ENCODE measurements at places on chromosomes 7 and 10.

GRCh38 chr10:73287441-73287840, 35.0 kb upstream of the MRPS16 start:
- no peak for DNase-seq

- DNase-seq: no peak
Observed at GRCh38 chr10:124308811-124309210, 109.9 kb downstream of the OAT start.

- DNase-seq: no peak
Observed at GRCh38 chr10:82551506-82551905, 676.5 kb downstream of the NRG3 start.

DNA sequence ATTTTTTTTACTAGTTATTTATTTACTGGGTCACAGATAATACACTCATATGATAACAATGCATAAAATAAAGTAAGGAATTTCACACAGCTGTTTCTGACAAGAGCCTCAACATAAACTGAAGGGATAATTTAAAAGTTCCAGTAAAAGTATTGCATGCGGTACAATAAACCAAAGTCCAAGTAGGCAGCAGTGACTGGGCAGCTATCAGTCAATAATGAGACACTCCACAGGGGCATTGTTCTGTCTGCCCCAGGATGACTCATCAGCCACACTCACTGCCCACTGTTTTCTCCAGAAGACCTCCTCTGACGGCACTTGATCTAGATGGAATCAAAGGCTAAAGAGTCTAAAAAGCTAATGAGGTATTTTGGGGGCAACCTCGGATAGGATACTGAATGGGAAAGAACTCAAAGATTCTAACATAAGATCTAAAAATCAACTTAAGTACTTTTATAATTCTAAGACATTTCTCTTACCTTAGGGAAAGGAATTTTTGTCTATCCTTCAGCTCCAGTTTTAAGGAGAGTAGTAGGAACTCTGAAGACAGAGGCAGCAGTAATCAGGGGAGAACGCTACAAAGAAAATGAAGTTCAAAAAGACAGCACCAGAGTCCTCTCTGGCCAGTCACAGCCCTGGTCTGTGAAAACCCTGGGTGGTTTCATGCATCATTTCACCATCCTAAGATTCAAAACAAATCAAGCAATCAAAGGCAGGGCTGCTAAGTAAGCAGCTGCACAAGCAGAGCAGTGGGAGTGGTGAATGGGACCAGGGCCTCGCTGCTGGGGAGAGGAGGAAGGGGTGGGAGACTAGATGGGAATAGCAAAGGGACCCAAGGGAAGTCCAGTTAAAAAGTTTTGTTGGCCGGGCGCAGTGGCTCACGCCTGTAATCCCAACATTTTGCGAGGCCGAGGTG, 175.1 kb downstream of the AVL9 start:
- no peak for DNase-seq

DNA sequence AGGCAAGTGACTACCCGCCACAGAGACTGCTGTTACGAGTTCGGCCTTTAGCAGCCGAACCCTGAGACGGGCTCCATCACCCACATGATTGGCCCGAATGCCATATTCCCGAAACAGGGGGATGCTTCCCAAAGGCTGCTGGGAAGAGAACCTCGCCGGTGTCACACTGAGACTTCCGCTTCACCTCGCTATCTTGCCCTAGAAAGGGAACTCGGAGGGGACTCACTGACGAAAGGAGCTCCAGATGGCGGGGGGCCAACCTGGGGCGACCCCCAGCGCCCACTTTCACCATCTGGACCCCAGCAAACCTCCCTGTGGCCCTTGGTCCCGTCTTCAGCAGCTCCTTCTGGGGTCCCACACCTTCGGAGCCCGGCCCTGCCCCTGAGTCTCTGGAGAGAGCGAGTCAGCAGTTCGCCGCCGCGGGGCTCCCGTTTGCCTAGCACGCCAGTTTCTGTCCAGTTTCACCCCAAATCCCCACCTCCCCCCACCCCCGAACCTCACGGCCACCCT, 529 bp downstream of the HPS1 start:
- DNase-seq: no peak

GRCh38 chr7:22653951-22654350, 73.0 kb upstream of the IL6 start:
- DNase-seq: peak; percentile 23

Measured in NCI-H1436 (cell line).